Activated CD4-positive, alpha-beta T cell treated with anti-CD3 and anti-CD28 coated beads for 36 hours (primary cell): ENCODE measurements at places on chromosomes 1 and 21. TPM values are rescaled to one million over a fixed set of nuclear protein-coding genes. Genes with fewer than 3 reads are reported as not detected.

GRCh38 chr21:38359835-38360234 is 103.0 kb downstream of the KCNJ15 start:
- no peaks in the 10 kb centered on the region for H3K36me3 ChIP-seq
- H3K4me1 ChIP-seq, result no peaks in the 10 kb centered on the region
- H3K27ac ChIP-seq, result no peak overlapping the region
- no peak overlapping the region for H3K4me3 ChIP-seq
- no peaks in the 10 kb centered on the region for H3K27me3 ChIP-seq

DNA sequence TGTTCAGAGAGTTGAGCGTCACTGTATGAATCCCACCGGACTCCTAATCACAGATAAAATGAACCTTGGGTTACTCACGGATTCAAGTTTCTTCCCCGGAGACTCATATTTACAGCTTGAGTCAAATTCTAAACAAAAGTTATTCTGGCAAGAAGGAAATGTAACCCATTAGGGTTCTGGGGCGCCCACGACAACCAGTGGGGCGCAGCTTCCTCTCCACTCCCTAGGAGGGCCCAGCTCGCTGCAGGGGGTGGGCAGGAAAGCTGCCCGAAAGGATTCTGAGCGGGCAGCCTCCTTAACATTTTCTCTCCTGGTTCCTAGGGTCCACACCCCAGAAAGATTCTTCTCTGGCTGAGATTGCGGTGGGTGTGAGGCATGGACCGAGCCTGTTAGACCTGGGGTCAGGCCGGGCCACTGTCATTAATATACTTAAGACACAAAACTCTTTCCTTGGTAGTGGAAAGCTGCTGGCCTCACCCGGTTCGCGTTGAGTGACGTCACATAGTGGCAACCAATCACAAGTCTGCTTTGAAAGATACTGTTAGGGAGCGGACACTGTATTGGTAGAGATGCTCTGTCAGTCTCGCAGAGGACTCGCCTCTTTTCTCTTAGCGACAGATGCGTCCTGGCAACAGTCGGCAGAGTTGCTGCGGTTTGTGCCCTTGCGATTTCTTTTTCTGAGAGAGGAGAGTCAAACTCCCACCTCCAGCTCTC is 13.6 kb upstream of the MCOLN3 start:
- peak overlapping the region; percentile 66 for H3K27ac ChIP-seq
- H3K4me1 ChIP-seq, result peaks cover 13% of the 10 kb centered on the region
- peaks cover 12% of the 10 kb centered on the region for H3K27me3 ChIP-seq
- H3K36me3 ChIP-seq, result no peaks in the 10 kb centered on the region

GRCh38 chr1:180163041-180163440 is 8.4 kb downstream of the QSOX1 start:
- no peaks in the 10 kb centered on the region for H3K27me3 ChIP-seq
- H3K4me3 ChIP-seq, result no peak overlapping the region

DNA sequence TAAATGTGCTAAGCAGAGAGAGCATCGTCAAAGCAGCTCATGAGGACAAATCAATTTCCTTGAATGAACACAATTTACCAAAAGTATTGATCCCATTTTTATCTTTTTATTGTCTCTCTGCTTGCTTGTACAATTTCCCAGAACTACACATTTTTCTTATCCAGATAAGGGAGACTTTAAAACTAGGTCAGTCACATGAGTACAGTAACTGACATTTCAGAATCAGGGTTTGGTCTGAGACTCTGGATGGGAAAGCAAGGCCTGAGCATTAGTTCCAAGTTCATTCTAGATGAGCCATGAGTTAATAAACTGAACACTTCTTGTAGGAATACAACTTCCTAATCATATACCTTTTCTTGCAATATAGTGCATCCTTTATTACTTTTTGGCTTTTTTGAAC is 11.5 kb upstream of the DENND2D start:
- no peaks in the 10 kb centered on the region for H3K27me3 ChIP-seq
- peaks cover 68% of the 10 kb centered on the region for H3K4me1 ChIP-seq
- peaks cover 2% of the 10 kb centered on the region for H3K36me3 ChIP-seq
- no peak for DNase-seq

DNA sequence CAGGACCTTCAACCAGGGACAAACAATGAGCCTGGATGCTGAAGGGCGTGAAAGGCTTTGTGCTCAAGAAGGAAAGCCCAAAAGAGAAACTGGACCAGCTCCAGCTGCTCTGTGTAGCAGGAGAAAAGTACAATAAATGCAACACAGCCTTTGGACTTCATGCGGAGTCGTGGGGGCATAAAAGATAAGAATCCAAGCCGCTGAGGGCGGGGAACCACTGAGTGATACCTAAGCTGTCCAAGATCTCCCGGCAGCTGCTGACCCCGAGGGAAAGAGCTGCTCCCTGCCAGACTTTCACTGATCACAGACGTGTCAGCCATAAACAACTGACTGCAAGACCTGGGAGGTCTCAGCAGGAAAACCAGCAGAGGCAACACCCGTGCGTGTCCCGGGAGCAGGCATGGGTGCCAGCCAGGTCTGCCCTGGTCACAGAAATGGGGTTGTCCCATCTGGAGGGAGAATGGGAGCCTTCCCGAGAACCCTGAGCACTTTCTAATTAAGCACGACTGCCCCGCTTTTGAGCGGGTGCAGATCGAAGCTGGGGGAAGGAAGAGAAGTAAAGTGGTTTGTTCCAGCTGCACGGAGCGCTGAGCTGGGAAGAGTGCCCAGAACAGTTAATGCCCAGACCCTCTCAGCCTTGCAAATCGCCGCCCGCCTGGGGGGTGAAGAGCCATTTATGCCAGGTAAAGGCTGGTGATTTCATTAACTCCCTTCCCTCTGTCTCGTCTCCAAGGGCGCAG is 68.3 kb upstream of the TARDBP start:
- H3K27me3 ChIP-seq, result peaks cover 37% of the 10 kb centered on the region
- no peak overlapping the region for H3K27ac ChIP-seq
- peaks cover 28% of the 10 kb centered on the region for H3K4me1 ChIP-seq
- no peaks in the 10 kb centered on the region for H3K36me3 ChIP-seq
- no peak overlapping the region for H3K4me3 ChIP-seq

- H3K27me3 ChIP-seq, result no peaks in the 10 kb centered on the region
- H3K27ac ChIP-seq, result peak overlapping the region; percentile 89
- H3K36me3 ChIP-seq, result no peaks in the 10 kb centered on the region
- H3K4me1 ChIP-seq, result peaks cover 23% of the 10 kb centered on the region
- peak; percentile 62 for DNase-seq
- H3K4me3 ChIP-seq, result peak overlapping the region; percentile 84
Measured at GRCh38 chr1:107963601-107964335, 1.2 kb downstream of the VAV3 start.

MCOLN2 gene
- total RNA-seq, result 43.5 TPM

ANGPTL3 gene
- total RNA-seq, result not detected

ELF3 gene
- total RNA-seq, result 0.49 TPM

KPRP gene
- total RNA-seq, result not detected

FOXD2 gene
- 0.07 TPM for total RNA-seq

SNX27 gene
- 28.5 TPM for total RNA-seq

GLMN gene
- 17.6 TPM for total RNA-seq

DNA sequence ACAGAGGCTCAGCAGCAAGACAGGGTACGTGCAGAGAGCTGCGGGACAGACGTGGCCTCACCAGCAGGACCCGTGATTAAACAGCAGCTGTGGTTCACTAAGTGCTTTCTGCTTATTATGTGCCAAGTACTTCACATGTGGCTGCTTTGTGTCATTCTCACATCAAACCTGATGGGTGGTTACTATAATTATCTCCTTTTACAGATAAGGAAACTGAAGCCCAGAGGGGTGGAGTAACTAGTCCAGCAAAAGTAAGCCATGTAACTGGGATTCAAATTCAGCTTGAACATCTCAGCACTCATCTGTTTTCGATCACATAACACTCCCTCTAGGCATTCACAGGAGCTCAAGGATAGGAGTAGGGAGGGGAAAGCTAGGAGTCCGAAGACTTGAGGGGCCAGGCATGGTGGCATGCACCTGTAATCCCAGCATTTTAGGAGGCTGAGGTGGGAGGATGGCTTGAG is 50.8 kb upstream of the CLIC4 start:
- H3K36me3 ChIP-seq, result no peaks in the 10 kb centered on the region
- DNase-seq, result no peak
- peaks cover 2% of the 10 kb centered on the region for H3K27me3 ChIP-seq

- no peak for DNase-seq
- H3K4me1 ChIP-seq, result peaks cover 58% of the 10 kb centered on the region
- H3K27ac ChIP-seq, result peak overlapping the region; percentile 37
- H3K4me3 ChIP-seq, result no peak overlapping the region
- no peaks in the 10 kb centered on the region for H3K27me3 ChIP-seq
- peaks cover 58% of the 10 kb centered on the region for H3K36me3 ChIP-seq
Measured at GRCh38 chr21:46641656-46642055, 6.2 kb downstream of the PRMT2 start.

DNA sequence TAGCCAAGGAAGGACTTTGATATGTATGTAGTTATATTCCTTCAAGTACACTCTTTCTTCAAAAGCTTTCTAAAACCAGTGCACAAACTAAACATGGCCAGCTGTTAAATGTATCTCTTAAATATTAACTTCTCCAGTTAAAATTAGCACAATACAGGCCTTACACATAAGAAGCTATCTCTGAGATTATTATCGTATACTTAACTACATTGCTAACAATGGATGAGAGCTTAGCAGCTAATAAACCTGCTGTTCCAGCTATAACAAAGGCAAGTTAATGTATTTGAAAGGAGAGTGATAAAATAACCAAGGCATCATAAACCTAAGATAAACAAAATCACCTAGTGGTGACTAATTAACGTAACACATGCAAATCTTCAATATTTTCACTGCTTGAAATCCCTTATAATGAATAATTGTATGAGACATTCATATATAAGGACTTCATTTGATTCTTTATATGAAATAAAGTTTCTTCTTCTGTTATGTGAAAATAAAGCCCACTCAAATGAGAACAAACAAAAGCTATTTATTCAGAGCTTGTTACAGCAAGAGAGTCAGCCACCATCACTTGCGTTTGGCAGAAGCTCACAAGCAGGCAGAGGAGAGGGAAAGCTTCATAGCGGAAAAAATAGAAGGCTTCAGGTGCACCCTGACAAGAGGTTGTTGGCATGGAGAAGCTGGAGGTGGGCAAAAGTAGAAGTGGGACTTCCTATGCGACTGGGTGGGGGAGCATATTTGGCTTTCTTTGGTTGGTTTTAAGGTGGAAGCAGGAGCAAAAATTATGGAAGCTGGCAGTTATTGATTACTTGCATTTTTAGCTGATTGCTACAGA is 274.1 kb upstream of the CHRM3 start:
- no peak for DNase-seq
- H3K27ac ChIP-seq, result no peak overlapping the region
- no peaks in the 10 kb centered on the region for H3K36me3 ChIP-seq
- no peaks in the 10 kb centered on the region for H3K27me3 ChIP-seq
- no peaks in the 10 kb centered on the region for H3K4me1 ChIP-seq

AUNIP gene
- total RNA-seq, result 12.9 TPM

- no peak for DNase-seq
- H3K4me3 ChIP-seq, result no peak overlapping the region
- H3K4me1 ChIP-seq, result peaks cover 9% of the 10 kb centered on the region
- H3K36me3 ChIP-seq, result peaks cover 28% of the 10 kb centered on the region
- no peak overlapping the region for H3K27ac ChIP-seq
Measured at GRCh38 chr21:43972850-43973633, 39.1 kb upstream of the TRAPPC10 start.

LCE2C gene
- total RNA-seq, result not detected

DNA sequence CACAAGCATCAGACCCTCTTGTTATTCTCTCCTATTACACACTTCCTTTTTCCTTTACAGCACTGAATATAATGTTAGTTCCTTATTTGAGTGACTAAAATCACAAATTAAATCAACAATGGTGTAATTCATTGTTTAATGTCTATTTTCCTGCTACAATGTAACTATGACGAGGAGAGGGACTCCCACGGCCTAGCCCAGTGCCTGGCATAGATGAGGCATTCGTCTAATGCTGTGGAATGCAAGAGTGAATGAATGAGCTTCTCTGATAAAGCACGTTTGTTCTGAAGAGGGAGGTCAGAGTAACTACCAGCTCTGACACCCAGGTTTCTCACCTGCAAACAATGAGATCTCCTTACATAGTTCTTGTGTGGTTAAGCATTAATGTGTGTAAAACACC is 479.4 kb downstream of the OMA1 start:
- no peak for DNase-seq
- H3K27ac ChIP-seq, result no peak overlapping the region

DMRTA2 gene
- total RNA-seq, result not detected

DNA sequence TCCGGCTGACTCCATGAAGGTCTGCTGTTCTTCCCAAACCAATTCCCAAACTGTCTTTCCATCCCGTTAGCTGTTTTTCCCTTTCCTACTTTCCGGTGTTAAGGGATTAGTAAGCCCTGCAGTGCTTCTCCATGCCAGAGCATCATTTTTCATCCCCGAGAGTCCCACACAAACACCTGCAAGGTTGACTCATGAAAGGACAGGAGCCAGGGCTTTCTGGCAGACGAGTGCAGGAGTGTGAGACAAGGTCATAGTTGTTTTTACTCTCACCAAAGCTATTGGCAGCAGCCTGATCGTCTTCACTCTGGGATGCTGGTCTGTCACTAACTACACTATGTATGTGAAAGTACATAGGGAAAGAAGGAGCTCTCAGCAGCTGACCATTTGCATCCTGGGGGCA is 10.2 kb upstream of the BECN2 start:
- no peak overlapping the region for H3K4me3 ChIP-seq
- H3K27me3 ChIP-seq, result peaks cover 7% of the 10 kb centered on the region
- no peak overlapping the region for H3K27ac ChIP-seq
- no peaks in the 10 kb centered on the region for H3K36me3 ChIP-seq
- H3K4me1 ChIP-seq, result no peaks in the 10 kb centered on the region

DNA sequence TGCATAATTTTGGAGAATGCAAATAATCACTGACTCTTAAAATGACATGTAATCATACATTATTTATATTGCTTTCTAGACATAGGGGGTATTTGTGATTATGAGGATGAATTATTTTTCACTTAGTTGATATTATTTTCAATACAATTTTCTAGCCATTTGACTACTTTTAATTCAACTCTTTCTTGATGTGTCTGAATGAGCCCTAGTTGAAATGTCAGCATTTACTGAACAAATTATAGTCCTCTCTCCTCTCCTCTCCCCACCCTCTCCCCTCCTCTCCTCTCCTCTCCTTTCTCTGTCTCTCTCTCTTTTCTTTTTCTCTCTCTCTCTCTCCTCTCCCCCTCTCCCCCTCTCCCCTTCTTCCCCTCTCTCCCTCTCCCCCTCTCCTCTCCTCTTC is 194.6 kb downstream of the GPR52 start:
- H3K4me1 ChIP-seq, result peaks cover 2% of the 10 kb centered on the region
- peaks cover 7% of the 10 kb centered on the region for H3K36me3 ChIP-seq
- H3K4me3 ChIP-seq, result no peak overlapping the region
- no peak overlapping the region for H3K27ac ChIP-seq

CHAF1B gene
- 36.3 TPM for total RNA-seq

EPHB2 gene
- not detected for total RNA-seq

NOTCH2 gene
- 51.6 TPM for total RNA-seq

GPR3 gene
- total RNA-seq, result 1.3 TPM

GCSAML gene
- total RNA-seq, result not detected

DNA sequence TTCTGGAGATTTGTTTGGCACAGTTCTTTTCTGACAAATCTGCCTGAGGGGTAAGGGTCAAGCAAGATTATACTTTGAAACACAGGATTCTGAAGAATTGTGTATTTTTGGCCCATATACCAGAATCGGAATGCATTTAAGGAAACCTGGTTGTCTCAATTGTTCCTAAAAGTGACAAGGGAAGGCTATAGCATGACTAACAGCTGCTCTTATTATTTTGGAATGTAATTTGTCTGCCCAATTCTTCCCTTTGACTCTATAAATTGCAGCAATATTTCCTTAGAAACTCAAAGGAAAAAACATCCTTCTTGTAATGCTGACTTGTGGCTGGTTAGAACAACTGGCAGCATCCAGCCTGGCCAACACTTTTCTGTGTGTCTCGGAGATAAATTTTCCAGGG is 15.8 kb upstream of the VCAM1 start:
- no peak overlapping the region for H3K27ac ChIP-seq
- H3K4me1 ChIP-seq, result no peaks in the 10 kb centered on the region
- peaks cover 15% of the 10 kb centered on the region for H3K27me3 ChIP-seq
- no peak overlapping the region for H3K4me3 ChIP-seq
- no peaks in the 10 kb centered on the region for H3K36me3 ChIP-seq
